CD8-positive, alpha-beta T cell (primary cell): ENCODE measurements at places on chromosomes 4 and X.

GRCh38 chrX:39599339-39599738, 498.4 kb downstream of the BCOR start:
- no peak for DNase-seq

GRCh38 chrX:155334486-155335336, at the start of gene CLIC2:
TSS of gene CLIC2 (minus strand) at chrX:155334614. CDS start at chrX:155334427, 187 bp downstream.
- DNase-seq: no peak

- no peak for DNase-seq
Measured at GRCh38 chr4:56986192-56986591, 7.5 kb downstream of the POLR2B start.

- no peak for DNase-seq
Measured at GRCh38 chr4:158077835-158078234, 95.0 kb downstream of the GASK1B start.

- no peak for DNase-seq
Measured at GRCh38 chrX:19535476-19535875, 20.2 kb upstream of the MAP3K15 start.

GRCh38 chr4:124433044-124433443, 279.5 kb downstream of the ANKRD50 start:
- DNase-seq: no peak

GRCh38 chr4:25908491-25908901, 5.5 kb upstream of the SMIM20 start:
- DNase-seq: no peak

- no peak for DNase-seq
Measured at GRCh38 chr4:27217261-27217769, 356.7 kb downstream of the STIM2 start.

DNA sequence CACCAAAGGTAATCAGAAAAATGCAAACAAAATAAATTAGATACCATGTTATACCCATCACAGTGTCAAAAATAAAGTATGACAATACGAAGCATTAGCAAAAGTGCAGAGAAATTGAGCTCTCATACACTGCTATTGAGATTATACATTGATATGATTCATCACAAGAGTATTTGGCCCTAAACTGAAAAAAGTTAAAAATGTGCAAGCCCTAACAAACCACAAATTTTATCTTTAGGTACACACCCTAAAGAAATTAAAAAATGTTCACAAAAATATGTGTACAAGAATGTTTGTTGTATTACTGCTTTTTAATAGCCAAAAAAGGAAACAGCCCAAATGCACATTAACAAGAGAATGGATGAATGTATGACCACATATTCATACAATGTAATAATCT, 137.9 kb upstream of the MAGEA10 start:
- no peak for DNase-seq

- DNase-seq: peak; percentile 21
Measured at GRCh38 chr4:82721819-82722423, 76.7 kb downstream of the SCD5 start.

DNA sequence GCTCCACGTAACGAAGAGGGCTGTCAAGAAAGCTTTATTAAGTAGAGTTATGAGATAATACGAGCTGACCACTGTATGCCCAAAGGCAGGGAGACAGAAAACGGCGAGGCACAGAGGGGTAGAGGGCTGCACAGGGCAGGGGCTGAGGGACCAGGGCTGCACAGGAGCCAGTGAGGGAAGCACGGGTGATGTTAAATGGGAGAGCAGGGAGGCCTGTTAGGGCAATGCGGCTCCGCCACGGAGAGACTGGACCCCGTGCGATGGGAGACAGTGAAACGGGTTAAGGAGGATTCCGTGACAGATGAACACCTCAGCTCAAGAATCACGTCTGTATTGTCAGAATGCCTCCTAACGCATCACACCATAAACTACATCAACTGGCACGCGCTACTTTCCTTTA, 25.1 kb downstream of the FAT1 start:
- DNase-seq: no peak

DNA sequence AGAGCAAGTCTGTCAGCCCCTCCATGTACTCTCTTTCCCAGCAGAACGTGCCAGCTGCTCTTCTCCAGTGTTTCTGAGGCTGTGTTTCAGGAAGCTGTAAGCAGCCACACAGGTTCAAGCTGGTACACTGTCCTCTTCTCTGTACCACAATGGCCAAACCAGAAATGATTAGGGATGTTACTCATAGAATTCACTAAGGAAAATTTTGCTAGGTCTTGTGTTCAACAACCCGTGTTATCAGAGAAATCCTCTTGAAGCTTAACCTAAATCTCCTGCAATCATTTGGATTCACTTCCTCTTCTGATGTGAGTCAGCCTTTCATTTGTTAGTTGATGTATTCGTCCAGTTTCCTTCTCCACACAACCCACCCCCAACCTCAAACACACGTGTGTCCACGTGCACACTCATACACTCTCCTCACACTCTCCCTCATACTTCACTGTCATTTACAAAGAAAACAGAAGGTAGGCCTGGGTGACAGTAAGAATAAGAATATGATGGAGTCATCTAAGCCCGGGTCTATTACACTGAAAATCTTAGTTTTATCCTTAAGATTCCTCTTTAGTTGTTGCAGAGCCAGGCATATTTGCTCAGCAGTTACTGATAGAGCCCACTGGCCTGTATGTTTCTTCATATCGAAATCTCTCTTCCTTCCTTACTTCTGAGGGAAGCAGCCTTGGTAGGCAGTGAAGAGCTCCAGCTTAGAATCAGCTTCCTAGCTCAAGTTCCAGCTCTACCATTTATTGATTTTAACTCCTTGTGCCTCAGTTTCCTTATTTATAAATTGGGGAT, 63.4 kb downstream of the DCUN1D4 start:
- DNase-seq: no peak

GRCh38 chrX:152905081-152905420, 7.2 kb downstream of the ZNF185 start:
- no peak for DNase-seq

DNA sequence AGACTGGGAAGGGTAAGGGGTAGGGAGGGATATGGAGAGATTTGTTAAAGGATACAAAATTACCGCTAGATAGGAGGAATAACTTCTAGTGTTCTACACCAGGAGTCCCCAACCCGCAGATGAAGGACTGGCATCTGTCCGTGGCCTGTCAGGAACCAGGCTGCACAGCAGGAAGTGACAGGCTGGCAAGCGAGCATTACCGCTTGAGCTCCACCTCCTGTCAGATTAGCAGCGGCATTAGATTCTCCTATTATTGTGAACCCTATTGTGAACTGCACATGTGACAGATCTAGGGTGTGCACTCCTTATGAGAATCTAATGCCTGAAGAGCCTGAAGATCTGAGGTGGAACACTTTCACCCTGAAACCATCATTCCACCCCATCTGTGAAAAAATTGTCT, 27.9 kb upstream of the BBS7 start:
- DNase-seq: no peak

GRCh38 chrX:138001226-138001625, 435.3 kb downstream of the ZIC3 start:
- no peak for DNase-seq

- no peak for DNase-seq
Measured at GRCh38 chr4:107349266-107349665, 313.2 kb upstream of the DKK2 start.

DNA sequence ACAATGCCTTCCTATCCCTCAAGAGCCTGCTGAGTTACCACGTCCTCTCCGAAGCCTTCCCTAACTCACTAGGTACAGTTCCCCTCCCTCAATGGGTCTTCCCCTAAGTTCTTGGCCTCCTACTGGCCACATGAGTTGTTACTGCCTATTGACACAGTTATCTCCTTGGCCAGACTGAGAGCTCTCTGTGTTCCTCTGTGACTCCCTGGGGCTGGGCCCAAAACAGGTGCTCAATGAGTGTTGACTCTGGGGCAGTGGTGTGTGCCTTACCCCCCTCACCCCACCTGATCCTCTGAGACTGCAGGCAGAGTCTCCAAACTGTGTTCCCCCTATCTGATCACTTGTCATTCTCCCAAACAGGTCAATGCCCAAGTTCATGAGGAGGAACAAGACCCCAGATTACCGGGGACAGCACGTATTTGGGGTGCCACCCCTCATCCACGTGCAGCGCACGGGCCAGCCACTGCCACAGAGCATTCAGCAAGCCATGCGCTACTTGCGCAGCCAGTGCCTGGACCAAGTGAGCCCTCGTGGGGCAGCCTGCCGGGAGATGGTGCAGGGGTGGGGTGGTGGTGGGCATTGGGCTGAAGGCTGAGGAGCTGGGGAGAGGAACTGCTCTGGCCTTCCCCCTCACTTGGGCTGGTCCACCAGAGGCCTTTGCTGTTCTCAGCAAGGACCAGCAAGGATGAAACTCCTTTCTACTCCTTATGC, 72.6 kb downstream of the STARD8 start:
- no peak for DNase-seq

DNA sequence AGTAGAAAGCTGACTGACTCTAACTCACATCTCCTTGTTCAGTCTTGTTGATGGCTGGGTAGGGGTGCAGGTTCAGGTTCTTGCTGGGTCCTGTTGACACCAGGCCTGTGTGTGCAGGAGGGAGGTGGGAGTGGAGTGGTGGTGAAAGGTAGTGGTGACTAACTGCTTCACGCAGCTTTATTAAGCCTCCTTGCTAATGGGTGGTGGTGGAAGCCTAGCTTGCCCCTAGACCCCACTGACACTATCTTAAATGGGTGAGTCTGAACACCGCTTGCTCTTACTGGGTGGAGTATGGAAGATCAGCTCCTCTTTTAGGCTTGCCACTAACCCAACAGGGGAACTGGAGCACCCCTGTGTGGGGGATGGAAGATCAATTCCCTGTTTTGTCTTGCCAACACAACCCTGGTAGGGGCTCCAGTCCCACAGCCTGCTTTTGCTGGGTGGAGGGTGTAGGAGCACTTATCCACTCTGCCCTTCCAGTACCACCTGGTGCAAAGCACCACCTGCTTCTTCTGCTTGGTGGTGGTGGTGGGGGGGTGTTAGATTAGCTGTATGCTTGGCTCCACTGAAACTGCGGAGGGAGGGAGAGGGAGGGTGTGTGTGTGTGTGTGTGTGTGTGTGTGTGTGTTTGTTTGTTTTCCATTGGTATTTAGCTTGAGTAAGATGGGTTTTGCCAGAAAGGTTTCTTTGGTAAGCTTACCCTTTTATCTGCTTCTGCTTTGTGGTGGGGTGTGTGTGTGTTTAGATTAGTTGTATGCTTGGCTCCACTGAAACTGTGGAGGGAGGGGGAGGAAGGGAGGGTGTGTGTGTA, 25.6 kb downstream of the KDM6A start:
- DNase-seq: no peak

- DNase-seq: no peak
Measured at GRCh38 chr4:56466910-56467283, 520 bp upstream of the SRP72 start.

- no peak for DNase-seq
Measured at GRCh38 chr4:98110929-98111328, 32.3 kb downstream of the STPG2 start.

DNA sequence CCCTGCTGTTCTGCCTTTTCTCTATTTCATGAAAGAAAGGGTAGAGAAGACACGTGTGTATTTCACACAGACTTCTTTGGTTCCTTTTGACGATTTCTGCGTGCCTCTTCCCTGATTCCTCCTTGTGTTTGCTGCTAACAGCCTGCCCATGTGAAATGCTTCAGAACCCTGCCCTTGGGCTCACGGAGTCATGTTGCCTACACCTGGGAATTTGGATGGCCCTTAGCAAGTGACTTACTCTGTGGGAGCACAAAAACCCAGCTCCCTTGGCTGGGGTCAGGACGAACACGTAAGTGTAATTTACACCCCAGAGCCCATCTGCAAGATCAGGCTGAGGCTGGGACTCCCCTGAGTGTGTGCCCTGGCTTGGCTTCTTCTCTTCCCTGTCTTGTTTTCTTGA, 220.3 kb upstream of the BCOR start:
- DNase-seq: no peak

GRCh38 chr4:40870150-40870549, 120.4 kb downstream of the NSUN7 start:
- DNase-seq: no peak

GRCh38 chr4:80091184-80091583, 18.2 kb upstream of the ANTXR2 start:
- no peak for DNase-seq

- no peak for DNase-seq
Measured at GRCh38 chrX:18920566-18920965, 63.3 kb downstream of the PHKA2 start.

- no peak for DNase-seq
Measured at GRCh38 chrX:19863212-19863856, 24.1 kb downstream of the SH3KBP1 start.

DNA sequence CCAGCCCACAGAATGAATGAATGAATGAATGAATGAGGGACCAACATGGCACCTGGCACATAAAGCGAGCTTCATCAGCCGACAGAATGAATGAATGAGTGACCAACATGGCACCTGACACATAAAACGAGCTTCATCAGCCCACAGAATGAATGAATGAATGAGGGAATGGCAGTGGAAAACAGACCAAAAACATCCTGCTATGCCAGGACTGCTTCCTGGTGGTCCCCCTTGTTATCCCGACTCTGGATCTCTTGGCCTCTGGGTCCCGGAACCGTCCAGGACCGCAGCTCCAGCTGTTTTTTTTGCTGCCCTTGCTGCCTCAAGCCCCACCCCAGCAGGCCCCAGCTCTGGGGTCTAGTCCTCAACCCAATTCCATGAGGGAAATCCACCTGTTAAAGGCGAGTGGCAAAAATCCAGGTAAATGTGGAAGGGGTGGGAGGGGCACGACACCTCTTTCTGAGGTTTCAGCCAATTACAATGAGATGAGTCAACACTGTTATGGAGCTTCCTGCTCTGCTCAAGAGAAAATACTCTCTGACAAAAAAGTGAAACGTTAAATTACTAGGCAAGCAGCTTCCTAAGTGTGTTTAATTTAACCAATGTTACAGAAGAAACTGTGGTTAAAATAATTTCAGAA, 72.0 kb upstream of the MTNR1A start:
- DNase-seq: no peak

- peak; percentile 85 for DNase-seq
Measured at GRCh38 chrX:53686151-53686885, at the start of gene HUWE1. TSS of gene HUWE1 (minus strand) at chrX:53686719. CDS start at chrX:53654107, 32,612 bp downstream.

- DNase-seq: no peak
Measured at GRCh38 chrX:136899221-136899620, 18.7 kb upstream of the RBMX start.

GRCh38 chr4:136637071-136637777, 895.1 kb downstream of the PCDH18 start:
- no peak for DNase-seq

- DNase-seq: no peak
Measured at GRCh38 chr4:13917015-13917414, 289.5 kb upstream of the BOD1L1 start.

DNA sequence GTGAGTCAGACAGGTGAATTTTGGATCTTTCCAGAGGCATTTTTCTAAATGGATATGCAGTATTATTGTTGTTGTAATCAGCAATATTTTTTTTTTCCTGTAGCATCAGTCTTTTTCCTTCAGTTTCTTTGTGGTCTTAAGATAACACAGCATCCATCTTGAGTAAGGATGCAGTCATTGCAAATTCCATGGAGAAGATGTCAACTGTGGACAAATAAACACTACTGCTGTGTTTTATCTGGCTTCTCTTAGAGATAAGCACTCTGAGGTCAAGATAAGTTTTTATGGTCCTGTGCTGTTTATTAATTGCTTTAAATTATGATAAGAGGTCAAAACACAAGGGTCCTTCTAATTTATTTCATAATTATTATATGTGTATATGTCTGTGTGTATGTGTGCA, 1255.7 kb downstream of the ADGRL3 start:
- DNase-seq: no peak
